8988T (cell line): ENCODE measurements at places on chromosomes 4 and X.

DNA sequence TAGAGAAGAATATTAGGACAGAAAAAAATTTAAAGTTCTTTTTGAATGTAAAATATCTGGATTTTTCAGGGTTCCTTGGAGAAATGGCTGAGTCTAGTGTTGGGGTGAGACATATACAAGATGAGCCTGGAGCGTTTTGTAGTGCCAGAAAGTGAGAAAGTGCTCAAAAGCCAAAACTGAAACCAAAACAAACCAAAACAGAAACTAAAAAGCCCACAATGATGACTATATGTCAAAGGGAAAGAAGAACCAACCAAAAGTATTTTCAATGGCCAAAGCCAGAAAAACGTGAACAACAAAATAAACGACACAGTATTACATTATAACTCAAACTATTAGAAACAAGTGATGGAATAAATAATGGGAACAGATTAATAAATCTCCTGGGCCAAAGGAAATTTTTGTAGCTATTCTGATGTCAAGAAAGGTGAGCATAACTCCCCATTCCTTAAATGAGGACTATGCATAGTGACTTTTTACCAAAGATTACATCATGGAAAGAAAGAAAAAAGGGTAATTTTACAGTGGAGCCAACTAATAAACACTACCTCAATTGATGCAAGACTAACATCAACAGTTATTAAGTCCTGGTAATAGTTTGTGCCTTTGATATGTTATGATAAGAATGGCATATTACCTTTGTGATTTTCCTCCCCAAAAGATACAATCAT lies 1137.6 kb downstream of the C4orf33 start:
- no peak for DNase-seq

DNA sequence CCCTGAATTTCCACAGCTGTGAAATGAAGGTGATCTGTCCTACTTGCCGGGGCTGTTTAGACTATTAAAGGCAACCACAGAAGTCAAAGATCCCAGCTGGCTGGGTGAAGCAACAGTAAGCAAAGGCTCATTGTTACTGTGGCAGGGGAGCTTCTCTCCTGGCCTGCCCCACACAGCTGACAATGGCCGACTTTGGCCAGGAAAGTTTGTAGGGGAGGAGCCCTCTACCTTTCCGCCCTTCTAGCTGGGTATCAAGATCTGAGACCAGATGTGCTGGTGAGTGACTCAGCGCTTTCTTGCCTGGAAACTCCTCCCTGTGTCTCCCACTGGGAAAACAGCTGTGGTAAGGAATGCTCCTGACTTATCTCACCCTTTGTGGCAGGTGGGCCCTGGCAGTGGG lies 21.1 kb downstream of the RASSF6 start:
- no peak for DNase-seq

DNA sequence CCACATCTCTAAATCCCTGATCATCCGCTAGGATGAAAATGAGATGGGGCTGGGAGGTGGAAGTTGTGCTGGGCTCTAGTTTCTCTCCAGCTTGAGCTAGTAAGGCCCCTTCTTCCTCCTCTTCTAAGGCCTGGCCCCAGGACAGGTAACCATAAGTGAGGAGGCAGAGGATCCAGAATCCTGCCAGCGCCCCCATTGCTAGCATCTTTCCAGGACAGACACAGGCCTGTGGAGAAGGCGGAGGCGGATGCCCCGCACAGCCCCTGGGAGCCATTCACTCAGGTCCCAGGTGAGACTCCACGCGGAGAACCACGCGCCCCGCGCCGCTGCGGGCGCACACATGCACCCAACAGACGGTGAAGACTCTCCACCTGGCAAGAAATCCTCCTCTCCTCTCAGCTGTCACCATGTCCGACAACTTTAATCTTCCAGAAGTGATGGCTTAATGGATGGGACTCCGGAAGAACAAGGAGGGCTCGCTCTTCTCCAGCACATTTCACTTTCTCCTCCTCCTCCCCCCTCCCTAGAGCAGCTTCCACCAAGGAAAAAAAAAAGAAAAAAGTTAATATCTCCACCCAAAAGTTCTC lies 793 bp downstream of the ARSJ start:
- DNase-seq = no peak

DNA sequence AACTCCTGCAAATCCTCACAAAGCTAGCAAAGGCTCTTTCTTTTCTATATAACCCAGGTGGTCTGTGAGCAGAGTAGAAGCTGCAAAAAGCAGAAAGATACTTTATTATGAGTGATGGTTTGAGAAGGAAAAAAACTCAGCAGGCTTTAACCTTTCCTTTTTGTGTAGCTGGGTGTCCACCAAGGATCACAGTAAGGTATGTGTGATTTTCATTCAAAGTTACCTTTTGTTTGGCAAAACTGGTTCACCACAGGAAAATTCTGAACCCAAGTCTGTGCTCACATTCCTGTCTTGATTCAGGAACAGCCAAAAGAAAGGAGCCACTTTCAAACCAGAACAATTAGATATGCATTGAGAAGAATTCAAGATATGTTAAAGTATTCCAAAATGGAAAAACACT lies 35.7 kb downstream of the FRAS1 start:
- DNase-seq = no peak

GRCh38 chr4:24559889-24560288 lies 24.5 kb downstream of the DHX15 start:
- no peak for DNase-seq

- DNase-seq = no peak
Measured at GRCh38 chrX:31099536-31100090, 27.8 kb upstream of the FTHL17 start.

DNA sequence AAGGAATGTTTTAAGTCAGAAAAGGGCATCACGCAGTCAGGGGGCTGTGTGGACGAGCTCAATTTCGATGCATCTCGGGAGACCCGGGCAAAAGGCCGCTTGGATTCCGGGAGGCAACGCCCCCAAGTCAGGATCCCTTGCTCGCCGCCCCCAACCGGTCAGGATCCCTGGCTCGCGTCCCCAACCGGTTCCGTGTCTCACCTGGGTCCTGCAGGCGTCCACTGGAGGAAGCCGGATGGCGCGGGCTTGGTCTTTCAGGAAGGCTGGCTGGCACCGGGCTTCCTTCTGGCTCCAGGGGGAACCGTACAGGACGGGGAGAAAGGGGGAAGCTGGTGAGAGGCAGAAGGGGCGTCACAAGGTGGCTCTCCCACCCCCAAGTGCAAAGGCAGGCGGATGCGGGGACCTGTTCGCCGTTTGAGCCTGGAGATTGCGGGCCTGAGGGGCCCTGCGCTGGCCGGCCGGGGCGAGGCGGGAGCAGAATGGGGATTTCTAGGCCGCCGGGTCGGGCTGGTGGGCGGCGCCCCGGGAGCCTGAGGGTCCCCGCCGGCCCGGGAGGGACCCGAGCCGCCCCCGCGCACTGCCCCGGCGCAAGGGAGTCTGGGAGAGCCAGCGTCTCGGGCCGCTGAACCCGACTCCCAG lies 84.7 kb downstream of the HPRT1 start:
- no peak for DNase-seq

GRCh38 chrX:124863303-124863702 lies 456.4 kb upstream of the TEX13C start:
- DNase-seq = no peak

- no peak for DNase-seq
Measured at GRCh38 chr4:94722748-94723147, 35.0 kb upstream of the BMPR1B start.

DNA sequence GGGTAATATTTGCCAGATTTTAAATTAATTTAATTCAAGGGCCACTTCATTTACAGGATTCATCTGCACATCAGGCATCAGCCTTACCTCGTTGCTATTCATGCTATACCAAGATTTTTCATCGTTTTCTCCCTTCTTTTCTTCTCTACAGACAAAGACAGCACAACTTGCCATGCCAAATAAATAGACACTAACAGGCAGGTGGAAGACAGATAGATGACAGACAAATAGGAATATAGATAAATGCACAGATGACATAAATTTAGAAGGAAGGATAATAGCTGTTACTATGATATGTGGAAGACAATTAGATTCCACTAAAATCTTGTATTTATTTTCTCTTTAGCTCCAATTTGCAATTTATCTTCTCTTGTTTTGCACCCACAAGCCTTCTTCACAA lies 164.5 kb upstream of the ARX start:
- DNase-seq = no peak

DNA sequence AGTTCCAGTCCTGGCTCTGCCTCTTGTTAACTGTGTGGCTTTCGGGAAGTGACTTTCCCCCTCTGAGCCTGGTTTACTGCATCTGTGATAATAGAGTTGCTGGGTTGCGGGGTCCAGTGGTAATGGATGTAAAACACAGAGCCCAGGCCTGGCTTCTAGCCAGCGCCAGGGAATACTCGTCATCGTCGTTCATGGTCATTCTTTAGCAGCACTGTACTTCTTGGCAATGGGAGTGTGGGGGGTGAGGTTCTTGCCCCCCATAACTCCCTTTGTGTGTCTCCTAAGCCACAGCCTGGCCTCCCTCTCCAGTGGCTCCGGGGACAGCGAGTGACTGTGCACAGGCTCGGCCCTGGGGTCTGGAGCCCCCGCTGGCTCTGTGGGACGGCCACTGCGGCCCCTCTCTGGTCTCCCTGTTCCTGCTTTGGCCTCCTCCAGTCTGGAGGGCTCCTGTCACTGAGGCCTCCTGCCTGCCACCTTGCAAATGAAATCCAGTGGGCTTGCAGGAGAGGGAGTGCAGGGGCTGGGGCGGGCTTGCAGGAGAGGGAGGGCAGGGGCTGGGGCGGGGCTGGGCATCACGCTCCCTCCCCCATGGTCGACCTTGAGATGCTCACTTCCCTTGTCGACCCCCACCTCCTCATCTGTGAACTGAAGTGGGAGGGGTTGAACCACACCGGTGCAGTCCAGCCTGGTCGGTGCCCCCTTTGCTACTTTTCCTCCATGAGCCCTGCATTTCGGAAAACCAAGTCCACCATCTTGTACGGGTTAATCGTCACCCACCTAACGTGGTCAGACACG lies 13.2 kb downstream of the PSAPL1 start:
- no peak for DNase-seq

DNA sequence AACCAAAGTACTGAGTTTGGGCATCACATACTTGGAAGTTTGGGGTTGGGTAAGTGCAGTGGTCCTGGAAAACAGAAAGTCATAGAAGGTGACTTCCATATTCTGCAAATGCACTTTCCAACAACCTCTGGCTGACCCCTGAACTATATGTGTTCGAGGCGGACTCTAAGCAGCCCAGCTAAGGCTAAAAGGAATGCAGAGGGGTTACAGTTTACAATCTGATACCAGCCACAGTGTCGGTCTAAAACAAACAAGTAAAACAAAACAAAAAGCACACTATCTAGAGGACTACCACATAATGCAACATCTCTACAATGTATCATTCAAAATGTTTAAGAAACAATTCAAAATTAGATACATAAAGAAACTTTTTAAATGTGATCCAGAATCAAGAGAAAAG lies 185.6 kb downstream of the ADAMTS3 start:
- no peak for DNase-seq

DNA sequence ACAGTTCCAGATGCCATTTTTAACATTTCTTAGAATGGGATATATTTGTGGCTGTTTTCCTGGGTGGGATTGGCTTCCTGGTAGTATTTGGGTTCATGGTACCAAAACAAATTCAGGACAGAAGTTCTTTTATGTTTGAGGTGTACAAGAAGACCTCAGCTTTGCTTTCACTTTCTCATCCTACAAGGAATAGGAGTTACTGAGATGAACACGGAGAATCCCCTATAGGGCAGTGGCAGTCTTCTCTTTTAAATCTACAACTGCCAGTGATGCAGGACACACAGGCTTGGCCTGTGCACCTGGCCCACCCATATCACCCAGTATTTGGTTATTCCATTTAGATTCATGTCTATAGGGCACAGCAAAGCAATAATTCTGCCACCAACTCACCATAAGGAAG lies 35.2 kb downstream of the SLC10A7 start:
- no peak for DNase-seq

DNA sequence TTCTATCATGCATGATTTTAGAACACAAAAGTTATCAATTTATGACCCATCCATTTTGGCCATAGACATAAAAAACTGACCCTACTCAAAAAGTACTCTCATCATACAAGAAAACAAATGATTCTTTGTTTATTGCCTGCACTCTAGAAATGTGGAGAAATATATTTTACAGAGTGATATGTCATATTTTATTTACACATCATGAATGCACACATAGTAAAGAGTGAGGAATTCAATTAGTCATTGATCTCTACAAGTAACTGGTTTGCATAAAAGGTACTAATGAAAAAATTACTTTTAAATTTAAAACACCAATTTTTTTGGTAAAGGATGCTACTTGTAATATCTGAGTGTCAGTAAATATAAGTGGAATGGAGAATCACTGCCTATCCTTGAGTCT lies 242.5 kb upstream of the FAT4 start:
- no peak for DNase-seq

- DNase-seq = no peak
Measured at GRCh38 chrX:38560776-38561125, 591 bp upstream of the TSPAN7 start.

DNA sequence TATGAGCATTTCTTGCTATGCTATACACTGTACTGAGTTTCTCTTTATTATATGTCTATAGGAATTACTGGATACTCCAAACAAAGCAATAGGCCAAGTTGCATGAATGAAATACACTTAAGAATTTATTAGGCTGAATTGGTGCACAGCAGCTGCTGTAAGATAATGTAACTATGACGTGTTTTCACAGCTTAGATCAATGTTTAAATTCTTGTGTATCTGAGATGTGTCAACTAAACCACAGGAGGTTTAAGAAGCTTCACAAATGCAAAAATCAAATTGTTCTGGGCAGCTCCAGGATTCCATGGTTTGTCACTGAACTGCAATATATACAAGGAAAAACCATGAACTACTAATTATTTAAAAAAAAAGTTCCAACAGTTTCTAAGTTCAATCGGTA lies 156.7 kb downstream of the MAPK10 start:
- no peak for DNase-seq

DNA sequence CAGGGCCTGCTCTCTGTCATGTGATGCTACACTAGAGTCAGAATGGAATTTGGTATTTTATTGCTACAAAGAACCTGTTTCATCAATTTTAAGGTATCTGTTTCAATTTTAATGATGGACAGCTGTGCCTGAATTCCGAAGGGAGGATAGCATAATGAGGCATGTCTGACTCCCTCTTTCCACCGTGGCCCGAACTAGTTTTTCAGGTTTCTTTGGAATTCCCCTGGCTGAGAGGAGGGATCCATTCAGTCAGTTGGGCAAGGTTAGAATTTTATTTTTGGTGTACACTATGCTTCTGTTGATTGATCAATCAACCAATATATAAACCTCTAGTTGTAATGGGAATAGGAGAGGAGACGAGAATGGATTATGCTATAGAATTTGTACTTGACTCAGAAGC lies 761.8 kb downstream of the FAM133A start:
- no peak for DNase-seq

DNA sequence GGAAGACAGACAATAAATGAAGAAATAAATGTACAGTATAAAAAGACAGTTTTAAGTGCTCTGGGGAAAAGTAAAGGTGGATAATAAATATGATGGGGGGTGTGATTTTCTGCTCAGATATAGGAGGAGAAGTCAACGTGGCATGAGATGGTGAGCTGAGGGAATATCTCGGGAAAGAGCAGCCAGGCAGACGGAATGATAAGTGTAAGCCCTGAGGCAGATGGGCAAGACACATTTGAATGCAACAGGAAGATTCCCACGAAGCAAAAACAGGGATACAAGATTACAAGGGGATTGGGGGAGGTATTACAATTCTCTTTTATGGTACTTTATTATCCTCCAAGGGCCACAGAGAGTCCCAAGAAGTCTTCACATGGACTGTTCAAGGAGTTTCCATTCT lies 11.1 kb downstream of the ANXA3 start:
- DNase-seq = no peak
